ENCODE measurements at places on chromosomes 4 and X.
A peak's percentile ranks its signal among the peaks of the same experiment; 100 is the strongest.

DNA sequence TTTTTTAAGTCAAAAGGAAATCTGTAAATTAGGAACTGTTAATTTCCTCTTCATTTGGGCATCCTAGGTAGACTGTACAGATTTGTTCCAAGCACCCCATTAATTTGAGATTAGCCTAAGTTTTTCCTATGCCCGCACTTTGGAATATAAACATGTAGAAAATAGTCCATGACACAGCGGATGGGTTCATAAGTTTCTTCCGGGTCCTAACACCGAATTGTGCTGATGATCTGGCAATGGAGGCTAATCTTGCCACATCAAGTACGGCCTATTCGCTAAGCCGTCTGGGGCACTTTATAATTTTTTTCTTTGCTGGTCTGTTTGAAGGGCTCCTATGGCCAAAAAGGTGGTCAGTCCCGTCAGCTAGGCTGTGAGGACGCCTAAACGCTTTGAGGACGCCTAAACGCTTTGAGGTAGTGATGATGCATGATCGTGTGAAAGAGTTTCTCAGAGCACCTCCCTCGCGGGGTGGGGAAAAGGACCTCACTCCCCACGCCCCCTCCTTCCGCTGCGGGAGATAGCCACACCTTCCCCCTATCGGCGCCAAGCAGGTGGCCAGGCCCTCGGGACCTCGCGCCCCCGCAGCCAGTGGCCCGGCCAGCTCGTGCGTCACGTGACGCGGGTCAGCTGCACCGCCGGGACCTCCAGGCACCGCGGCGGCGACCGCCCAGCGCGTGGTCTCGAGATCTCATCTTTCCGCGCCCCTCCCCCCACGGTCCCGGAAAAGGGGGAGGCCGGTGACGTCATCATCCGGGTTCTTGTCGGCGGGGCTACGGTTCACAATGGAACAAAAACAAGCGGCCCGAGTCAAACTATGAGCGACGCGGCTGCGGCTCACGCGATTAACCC, 977 bp upstream of the USP9X start:
- peak; percentile 90 for DNase-seq

GRCh38 chrX:106802388-106803275, at the start of gene TBC1D8B:
Gene TBC1D8B, plus strand, starts transcription at chrX:106802673. Its CDS starts 181 bp downstream, at chrX:106802854.
- no peak for DNase-seq

GRCh38 chr4:170001745-170002267, 24.4 kb downstream of the MFAP3L start:
- no peak for DNase-seq

GRCh38 chr4:1604181-1604705, 79.9 kb downstream of the FAM53A start:
- no peak for DNase-seq

GRCh38 chr4:36399762-36400353, 118.4 kb downstream of the DTHD1 start:
- no peak for DNase-seq

- DNase-seq = no peak
These were observed 23.9 kb upstream of the MAGEA11 start for GRCh38 chrX:149687991-149688390.

GRCh38 chr4:86927843-86928395, 6.9 kb upstream of the AFF1 start:
- DNase-seq = no peak

GRCh38 chr4:110631584-110632505, 9.0 kb upstream of the PITX2 start:
- DNase-seq = no peak

DNA sequence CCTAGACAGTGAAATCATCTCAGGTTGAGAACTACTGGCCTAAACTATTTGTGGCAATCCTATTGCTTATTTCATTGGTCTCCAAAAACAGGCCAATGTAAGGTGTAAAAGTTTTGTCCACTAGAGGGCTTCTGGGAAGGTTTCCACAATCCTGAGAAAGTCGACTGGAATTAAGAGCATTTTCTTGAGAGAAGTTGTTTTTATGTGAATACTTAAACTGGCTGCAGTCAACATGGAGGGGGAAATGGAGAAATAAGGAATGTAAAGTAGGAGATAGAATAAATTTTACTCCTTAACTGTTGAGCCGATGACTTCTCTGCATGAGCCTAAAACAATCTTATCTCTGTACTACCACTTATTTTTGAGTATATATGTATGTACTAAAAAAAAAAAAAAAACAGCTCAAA, 11.0 kb upstream of the EIF4E start:
- no peak for DNase-seq

DNA sequence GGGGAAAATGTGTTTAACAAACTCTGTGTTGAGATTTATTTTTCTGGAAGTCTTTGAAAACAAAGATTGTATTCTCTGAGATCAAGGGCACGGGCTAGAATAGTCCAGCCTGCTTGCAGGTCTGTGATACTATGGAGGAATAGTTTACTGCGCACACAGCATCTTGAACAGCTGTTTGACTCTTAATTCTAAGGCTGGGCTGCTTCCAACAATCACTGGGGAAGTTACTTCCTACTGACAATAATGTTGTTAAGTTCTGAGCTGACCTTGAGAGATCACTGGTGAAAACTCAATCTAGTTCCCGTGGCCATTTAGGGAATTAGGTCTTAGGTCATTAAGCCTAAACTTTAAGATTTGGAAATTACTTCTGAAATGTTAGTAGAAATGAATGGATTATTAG, 416.1 kb upstream of the FTHL17 start:
- DNase-seq = no peak

- no peak for DNase-seq
These were observed 9.3 kb downstream of the PDGFRA start for GRCh38 chr4:54238389-54238788.

- no peak for DNase-seq
These were observed 27.9 kb downstream of the TSC22D3 start for GRCh38 chrX:107747596-107748161.

DNA sequence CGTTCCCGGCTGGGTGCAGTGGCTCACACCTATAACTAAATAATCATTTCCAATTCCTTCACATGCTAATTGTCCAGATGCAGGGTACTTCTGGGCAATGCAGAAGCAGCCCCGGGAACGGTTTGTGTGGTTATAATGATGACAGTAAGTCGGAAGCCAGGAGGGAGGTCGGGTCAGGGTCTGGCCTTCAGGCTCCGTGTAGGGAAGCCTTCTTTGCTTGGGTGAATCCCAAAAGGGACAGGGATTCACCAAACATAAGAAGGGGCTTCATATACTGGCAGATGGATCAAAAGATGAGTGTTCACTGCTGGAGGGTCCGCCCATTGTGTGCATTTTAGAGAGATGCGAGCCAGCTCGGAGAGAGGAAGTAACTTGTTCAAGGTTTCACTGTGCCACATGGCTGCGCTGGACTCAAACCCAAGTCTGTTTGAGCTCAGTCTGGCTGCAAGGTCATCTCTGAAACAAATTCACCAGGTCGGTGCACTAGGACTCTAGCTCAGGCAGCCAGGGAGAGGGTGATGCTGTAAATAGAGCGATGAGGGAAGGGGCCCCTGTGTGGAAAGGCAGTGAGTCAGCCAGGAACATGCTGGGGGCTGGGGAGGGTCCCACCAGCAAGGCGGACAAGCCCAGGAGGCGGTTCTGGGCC, 4.8 kb upstream of the KIAA0232 start:
- no peak for DNase-seq

DNA sequence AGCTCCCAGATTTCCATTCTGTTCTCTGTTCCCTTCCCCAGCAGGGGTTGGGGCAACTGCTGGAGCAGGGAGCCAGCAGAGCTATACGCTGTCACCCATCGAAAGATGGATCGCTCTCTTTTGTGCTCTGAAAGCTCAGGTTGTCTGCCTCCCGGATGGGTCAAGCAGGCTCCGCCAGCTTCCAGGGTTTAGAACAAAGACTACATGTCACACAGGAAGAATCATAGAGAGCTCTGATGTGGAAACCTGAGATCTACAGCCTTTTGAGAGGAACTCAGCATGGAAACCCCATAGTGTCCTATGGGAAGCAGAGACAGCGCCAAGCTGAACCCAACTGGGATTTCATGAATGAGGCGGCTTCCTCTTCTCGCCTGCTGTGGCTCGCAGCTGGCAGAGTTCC, 205.4 kb downstream of the HS3ST1 start:
- no peak for DNase-seq

DNA sequence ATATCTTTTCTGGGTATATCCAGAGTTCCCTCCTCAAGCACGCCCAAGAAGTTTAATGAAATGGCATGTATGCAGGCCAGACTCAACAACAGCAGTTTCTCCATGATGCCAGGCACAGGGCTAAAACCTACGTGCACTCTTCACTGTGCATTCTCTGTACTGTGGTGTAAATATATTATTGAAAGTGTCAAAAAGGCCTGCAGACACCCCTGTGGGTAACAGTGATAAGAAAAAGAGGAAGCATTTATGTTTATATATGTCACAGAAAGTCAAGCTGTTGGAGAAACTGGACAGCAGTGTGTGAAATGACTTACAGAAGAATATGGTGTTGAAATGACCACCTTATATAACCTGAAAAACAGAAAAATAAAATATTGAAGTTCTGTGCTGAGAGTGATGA, 29.6 kb upstream of the DCAF8L1 start:
- DNase-seq = no peak

GRCh38 chrX:15499976-15500375, 631 bp upstream of the BMX start:
- no peak for DNase-seq

DNA sequence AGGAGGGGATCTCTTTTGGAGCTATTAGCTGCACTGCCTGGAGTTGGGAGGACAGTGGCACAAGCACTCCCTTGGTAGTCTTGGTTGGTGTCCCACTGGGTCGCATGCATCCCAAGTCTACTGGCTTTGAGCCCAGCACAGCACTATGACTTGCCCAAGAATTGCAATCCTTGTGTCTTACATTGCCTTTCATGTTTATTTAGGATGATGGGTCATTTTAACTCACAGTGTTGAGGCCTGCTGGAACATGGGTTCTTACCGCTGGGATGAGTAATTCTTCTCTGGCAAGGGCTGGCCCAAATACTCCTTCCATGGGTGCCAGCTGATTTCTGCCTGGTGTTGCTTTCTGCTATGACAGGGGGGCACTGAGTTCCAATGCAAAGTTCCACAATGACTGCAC, 185.5 kb downstream of the TEX13C start:
- no peak for DNase-seq

DNA sequence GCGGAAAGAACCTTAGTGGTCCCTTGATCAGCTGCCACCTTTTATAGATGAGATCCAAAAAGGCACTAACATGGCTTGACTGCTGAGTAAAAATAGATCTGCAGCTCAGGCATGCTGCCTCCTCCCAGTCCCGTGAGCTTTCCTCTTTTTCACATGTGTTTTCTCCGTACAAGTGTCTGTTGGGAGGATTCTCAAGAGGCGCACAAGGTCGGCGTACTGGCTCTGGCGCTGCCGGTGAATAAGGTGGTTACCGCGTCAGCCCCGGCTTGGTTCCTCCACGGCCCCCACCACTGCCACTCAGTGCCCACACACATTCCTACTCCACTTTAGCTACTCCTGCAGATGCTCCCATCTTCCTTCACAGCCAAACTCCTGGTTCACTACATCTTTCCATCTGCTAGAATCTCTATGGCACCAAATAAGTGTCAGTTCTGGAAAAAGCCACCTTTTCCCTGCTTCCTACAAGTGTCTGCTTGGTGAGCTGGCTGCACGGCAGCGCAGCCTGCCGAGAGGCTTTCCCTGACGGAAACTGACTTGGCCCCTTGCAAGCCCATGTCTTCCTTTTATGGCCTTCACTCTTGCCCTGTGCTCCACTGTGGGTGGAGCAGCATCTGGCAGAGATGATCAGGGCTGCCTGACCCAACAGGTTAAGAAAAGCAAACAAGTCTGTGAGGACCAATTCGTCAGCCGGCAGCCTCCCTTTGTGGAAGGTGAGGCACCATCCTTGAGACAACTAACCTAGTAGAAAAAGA, 99.8 kb downstream of the KLHL8 start:
- DNase-seq = no peak

- no peak for DNase-seq
These were observed 223.4 kb upstream of the ATOH1 start for GRCh38 chr4:93605163-93605562.

DNA sequence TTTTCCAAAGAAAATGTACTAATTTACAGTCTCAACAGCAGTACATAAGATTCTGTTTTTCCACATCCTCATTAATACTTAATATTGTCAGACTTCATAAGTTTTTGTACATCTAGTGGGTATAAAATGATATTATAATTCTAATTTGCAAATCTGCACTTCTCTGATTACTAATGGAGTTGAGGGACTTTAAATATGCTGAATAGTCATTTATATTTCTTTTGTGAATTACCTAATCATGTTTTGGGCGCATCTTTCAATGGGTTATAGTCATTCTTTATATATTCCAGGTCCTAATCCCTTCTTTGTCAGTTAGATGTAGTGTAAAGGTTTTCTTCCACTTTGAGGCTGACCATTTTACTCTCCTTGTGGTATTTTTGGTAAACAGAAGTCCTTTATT, 96.1 kb downstream of the KDR start:
- no peak for DNase-seq

DNA sequence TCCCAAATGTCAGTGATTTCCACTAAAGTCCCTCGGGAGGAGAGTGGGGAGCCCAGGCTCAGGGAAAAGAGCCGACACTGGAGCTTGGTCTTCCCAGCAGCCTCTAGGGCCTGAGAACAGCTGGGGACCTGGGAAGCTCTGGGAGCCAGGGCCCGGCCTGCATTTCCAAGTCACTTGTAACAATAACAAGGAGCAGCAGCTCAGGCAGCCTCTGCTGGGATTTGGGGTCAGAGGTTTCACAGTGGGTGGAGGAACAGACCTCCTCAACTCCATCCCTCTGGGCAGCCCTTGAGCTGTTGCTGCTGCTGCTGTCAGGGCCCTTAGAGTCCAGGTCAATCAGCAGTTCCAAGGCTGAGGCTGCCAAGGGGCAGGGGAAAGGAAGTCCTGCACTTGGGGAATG, 11.1 kb downstream of the STARD8 start:
- DNase-seq = no peak

GRCh38 chr4:169571435-169571834, 40.9 kb downstream of the NEK1 start:
- no peak for DNase-seq

GRCh38 chr4:187665086-187665485, 330.5 kb upstream of the ZFP42 start:
- no peak for DNase-seq

DNA sequence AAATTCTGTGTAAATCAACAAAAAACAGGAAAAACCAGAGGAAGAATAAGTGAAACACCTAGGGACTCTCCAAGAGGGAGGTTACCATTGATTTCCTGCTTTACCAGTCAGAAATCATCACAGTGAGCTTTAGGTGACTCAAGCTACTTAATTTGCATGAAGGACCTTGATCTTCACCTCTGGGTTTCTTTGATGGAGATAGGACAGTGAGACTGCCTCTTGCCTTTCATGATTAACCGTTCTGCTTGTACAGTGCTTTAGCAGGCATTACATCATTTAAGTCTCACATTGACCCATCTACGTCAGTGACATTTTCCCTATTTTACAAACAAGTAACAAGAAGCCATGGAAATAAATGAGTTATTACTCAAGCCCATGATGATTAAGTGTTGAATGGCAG, 3.4 kb upstream of the GK start:
- DNase-seq = no peak

GRCh38 chr4:145909281-145909715, 29.3 kb downstream of the ZNF827 start:
- no peak for DNase-seq

GRCh38 chr4:26204911-26205370, 115.9 kb upstream of the RBPJ start:
- no peak for DNase-seq

- DNase-seq = no peak
These were observed 10.9 kb downstream of the HHIP start for GRCh38 chr4:144656850-144657249.

- no peak for DNase-seq
These were observed 110.8 kb upstream of the H2AZ1 start for GRCh38 chr4:100060765-100061416.

Measured in stimulated activated CD4-positive, alpha-beta T cell treated with anti-CD3 and anti-CD28 coated beads, Interleukin-1b, Interleukin-23, amount 100 ng/mL, for 1 hour (primary cell).